ENCODE measurements at places on chromosomes 13 and 19. TPM values are rescaled to one million over a fixed set of nuclear protein-coding genes. Genes with fewer than 3 reads are reported as not detected.

RPL28 gene
- polyA plus RNA-seq = 1,286 TPM

LILRB2 gene
- polyA plus RNA-seq = 2.8 TPM

- DNase-seq = no peak
Measured at GRCh38 chr19:32669310-32669709, 5.7 kb downstream of the ANKRD27 start.

DNA sequence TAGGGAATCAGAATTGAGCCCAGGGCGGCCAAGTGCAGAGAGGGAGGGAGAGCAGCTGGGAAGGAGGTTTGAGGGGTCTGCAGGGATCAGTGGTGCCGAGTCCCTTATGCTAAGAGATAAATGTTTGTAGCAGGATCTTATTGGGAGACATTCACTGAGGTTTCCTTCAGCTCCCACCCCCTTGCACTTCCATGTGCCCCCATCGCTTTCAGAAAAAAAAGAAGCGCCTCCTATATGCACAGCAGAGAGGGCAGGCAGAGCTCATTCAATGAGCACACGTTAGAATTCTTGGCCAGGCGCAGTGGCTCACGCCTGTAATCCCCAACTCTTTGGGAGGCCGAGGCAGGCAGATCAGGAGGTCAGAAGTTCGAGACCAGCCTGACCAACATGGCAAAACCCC, 28.0 kb downstream of the CYP4F2 start:
- no peak for DNase-seq

Data from renal cortex interstitium (tissue), 15 donors.